ENCODE measurements at places on chromosomes 7 and 10.

GRCh38 chr10:35335133-35336083 is 901 bp upstream of the CCNY start:
- peak; percentile 32 for DNase-seq

DNA sequence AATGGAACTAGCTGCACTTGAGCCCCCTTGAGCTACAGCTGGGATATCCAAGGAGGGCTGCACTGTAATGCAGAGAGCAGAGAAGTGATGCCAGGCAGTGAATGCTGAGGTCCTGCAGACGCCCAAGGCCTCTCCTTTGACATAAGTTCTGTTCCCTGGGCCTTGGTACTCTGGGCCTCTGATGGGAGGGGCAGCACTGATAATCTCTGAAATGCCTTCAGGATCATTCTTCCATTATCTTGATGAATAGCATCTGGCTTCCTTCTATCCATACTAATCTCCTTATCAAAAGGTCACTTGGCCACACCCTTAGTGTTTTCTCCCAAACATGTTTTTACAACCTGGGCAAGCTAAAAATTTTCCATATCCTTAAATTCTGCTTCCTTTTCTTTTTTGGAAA is 6.9 kb downstream of the GRB10 start:
- no peak for DNase-seq

DNA sequence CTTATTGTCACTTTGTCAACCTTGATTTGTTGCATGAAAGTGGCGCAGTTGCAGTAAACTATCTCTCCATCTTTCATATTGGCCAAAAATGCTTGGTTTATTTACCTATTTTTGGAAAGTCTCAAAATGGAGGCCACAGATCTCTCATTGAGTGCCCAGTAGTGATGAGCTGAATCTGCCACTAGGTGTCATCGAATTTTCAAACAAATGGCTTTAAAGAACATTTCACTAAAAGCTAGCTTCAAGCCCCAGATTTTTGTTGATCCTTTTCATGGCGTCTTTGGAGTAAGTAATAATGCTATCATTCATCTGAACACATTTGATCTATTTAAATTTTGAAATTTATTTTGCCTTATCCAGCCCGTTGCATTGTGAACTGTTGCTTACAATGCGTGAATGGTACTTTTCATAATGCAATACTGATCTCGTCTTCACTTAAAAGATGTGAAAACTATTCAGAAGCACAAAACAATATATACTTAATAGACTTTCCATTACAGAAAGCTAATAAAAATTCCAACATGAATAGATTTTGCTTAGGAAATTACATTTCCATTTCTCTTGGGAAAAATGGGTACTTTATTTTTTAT is 236.2 kb downstream of the DNAJB9 start:
- peak; percentile 49 for DNase-seq

- DNase-seq, result peak; percentile 61
Measured at GRCh38 chr10:126646110-126646509, 24.4 kb downstream of the C10orf90 start.

GRCh38 chr7:27453702-27454405 is 208.8 kb downstream of the HIBADH start:
- peak; percentile 95 for DNase-seq

- DNase-seq, result no peak
Measured at GRCh38 chr10:85448716-85449115, 917.9 kb downstream of the GRID1 start.

GRCh38 chr10:36703179-36703578 is 422.2 kb upstream of the ANKRD30A start:
- DNase-seq, result no peak

DNA sequence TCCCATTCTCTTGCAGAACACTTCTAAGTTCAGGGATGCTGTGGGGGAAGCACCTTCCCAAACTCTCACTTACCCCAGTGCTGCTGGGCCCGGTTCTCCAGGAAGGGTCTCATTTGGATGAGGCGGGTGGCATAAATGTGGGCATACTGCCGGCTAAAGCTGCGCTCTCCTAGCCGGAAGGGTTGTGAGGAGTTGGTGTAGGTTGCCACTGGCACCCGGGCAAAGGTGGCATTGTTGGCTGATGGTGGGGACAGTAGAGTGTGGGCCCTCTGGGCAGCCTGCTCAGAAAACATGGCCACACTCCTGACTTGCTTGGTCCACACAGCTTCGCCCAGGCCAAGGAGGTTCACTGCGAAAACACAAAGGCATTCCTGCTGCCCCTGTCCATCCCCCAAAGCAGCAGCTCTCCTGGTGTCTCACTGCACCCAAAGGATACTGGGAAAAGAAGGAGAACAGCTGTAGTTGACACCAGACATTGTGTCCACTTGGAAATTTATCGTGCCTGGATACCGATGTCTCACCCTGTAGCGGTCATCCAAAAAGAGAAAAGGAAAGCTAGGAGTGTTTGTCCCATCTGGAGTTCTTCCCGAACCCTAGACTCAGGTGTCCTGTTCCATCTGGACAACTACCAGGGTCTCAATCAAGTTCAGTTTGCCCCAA is 1.5 kb downstream of the POLD2 start:
- no peak for DNase-seq

DNA sequence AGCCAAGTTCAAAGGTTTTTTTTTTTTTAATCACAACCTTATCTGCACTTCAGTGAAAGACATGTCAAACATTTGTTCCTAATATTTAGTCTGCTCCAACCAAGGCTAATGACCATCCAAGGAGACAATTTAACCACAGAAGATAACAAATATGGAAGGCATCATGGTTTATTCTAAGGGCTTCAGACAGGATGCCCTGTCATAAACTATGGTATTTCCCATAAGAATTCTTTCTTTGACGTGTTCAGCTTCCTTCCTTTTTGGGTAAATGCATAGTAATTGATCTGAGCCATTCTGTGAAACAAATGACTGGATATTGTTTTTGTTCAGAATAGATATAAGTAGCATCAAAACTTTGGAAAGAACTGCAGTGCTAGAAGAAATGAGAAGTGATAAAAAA is 326.5 kb upstream of the AOAH start:
- DNase-seq, result no peak

GRCh38 chr10:21496343-21497176 is 28.9 kb downstream of the SKIDA1 start:
- peak; percentile 37 for DNase-seq

- no peak for DNase-seq
Measured at GRCh38 chr10:68172324-68172723, 59.6 kb downstream of the ATOH7 start.

DNA sequence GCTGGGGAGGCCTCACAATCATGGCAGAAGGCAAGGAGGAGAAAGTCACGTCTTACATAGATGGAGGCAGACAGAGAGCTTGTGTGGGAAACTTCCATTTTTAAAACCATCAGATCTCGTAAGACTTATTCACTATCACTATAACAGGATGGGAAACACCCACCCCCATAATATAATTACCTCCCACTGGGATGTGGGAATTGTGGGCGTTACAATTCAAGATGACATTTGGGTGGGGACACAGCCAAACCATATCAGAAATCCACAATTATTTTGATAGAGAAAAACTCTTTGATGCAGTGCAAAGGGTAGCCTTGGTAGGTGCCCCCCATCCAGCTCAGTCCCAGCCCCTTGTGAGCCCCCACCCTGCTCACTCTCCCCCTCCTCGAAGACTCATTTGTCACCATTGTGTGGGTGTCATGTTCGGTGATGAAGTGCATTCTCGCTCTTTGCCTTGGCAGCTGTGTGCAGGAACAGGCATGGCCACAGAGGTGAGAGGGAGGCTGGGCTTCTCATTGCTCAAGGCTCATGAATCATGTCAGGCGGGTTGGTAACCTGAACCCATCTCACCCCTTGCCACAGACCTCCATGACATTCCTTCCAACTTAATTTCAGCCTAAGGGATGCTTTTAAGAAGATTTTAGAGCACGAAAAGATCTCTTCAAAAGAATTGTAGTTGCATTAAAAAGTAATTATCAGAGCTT is 75.9 kb downstream of the BUB3 start:
- peak; percentile 52 for DNase-seq

- DNase-seq, result peak; percentile 3
Measured at GRCh38 chr10:28503114-28503513, 29.8 kb upstream of the WAC start.

- DNase-seq, result no peak
Measured at GRCh38 chr7:22695476-22696132, 31.4 kb upstream of the IL6 start.

DNA sequence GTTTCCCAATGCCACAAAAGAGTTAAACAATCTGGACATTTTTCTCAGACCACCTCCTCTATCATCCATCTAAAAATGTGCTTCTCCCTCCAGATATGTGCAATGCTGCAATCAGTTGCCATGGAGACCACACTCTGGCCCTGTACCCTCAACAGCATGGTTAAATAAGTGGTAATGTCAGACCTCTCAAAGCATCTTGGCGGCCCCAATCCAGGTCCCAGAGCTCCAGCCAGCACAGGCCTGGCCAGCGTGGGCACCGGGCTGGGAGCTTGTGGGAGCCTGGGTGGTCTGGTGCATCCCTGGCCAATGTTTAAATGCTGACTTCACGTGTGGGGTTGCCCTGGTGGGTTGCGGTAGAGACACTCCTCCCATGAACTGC is 362.9 kb upstream of the ZNF32 start:
- no peak for DNase-seq

GRCh38 chr10:80164596-80164995 is 32.1 kb downstream of the PLAC9 start:
- DNase-seq, result no peak

DNA sequence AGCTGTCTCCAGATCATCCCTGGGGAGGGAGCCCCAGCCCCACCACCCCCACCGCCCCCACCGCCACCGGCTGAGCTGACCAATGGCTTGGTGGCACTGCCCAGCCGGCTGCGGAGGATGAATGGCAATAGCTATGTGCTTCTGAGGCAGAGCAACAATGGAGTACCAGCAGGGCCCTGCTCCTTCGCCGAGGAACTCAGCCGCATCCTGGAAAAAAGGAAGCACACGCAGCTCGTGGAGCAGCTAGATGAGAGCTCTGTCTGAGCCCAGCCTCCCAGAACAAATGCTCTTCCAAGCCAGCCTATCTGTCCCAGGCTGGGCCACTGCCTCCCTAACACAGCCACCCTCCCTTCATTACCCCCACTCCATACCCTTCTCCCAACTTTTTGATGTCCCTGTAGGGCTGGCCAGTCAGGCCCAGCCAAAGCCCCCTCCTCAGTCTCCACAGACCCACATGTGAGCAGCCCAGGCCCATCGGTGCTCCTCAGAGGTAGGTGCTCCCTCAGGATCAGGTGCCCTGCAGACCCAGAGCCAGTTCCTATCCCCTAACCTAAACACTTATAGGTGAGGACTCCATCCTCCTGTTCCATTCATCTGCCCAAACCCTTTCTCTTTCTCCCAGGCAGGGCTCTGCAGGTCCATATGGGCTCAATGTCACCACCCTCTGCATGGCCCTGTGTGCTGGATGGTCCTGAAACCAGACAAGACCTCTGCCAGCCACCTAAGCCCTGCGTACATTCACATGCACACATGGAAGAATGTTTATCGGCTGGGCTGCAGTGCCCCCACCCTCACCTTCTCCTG is 3.2 kb downstream of the MRPL43 start:
- DNase-seq, result no peak

DNA sequence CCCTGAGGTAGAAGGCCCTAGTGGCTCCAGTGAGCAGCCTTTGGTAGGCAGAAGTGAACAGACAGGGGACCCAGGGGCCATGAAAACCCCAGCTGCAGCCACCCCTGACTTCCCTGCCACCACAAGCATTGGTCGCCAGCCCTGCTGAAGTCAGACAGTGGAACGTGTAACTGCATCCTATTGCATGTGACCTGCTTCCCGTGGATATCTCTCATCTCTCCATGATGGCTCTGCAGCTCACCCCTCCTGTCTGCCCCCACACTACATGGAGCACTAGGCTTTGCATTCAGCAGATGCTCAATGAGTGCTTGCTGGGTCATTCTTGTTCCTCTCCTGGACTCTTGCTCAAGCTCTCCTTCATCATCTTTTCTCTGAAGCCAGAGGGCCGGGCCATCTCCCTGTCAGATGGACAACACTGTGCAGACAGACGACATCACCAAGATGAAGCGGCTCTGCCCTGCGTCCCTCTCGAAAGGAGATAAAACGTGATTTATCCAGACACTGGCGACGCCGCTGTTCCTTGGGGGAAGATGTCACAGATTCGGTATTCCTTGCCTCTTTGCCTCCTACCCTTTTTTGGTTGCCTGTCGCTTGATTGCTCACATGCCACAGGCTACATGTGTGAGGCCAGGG is 117.5 kb downstream of the SH3PXD2A start:
- DNase-seq, result no peak

GRCh38 chr10:99522470-99523250 is 10.1 kb upstream of the NKX2-3 start:
- no peak for DNase-seq

All from HT1080 (cell line).